Cerebellar cortex (tissue), 1 donor: ENCODE measurements at places on chromosomes 2 and 18.

GRCh38 chr2:23618794-23619530, 234.0 kb downstream of the KLHL29 start:
- DNase-seq, result no peak

- DNase-seq, result no peak
Observed at GRCh38 chr2:86789687-86790133, 1.0 kb downstream of the CD8A start.

- DNase-seq, result no peak
Observed at GRCh38 chr2:175552902-175553301, 371.4 kb upstream of the ATP5MC3 start.

- DNase-seq, result no peak
Observed at GRCh38 chr2:98379311-98380202, 33.3 kb downstream of the CNGA3 start.

DNA sequence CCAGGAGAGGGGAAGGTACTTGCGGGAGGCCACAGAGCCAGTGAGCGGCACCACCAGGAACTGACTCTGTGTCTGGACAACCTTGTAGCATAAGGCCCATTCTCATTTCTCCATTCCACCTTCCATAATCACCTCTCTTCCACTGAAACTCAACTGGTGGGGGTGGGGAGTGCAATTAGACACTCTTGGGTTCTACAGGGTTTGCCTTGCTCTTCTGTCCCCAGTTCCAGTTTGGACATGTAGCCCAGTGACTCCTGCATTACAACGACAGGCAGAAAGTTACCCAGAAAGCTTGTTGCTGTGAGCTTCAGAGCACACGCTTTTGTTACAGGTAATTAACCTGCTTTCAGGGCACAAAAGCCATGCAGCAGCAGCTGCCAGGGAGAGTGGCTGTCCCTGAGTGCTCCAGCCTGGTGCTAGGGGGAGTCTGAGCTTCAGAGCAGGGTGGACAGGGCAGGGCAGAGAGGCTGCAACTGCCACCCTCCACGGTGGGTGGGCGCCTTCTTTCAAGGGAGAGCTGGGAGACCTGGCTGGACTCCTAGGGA, 65.2 kb downstream of the COPS8 start:
- no peak for DNase-seq

- DNase-seq, result no peak
Observed at GRCh38 chr18:294566-294965, 26.7 kb upstream of the THOC1 start.

DNA sequence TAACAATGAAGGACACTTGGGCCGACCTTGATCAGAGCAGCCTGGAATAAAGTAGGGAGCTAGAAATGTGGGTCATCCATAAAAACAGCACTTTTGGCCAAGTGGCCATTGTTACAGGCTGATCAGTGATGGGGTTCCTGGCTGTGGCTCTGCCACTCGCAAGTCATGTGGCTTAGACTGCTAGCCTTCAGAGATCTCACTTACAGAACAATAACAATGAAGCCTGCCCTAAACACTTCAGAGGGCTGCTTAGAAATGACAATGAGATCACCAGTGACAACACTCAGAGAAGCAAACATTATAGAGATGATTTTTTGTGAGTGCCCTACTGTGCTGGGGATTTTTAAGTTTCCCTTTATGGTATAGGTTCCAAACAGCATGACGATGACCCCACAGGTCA, 107.9 kb upstream of the LMAN1 start:
- no peak for DNase-seq

DNA sequence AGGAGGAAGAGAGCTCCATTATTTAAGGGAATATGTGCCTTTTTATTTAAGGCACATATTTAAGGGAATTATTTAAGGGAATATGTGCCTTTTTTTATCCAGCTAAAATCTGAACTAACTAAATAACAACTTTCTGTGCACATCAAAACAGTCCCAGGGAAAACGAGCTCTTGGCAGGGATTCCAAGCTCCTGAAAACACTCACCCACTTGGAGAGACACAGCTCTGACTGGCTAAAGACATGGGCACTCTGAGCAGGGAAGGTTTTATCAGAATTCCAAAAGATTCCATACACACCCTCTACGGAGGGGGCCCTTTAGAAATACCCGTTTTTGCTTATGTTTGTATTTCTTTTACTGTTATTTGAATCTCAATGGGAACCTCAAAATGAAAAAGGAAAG, 181.0 kb downstream of the ZNF516 start:
- no peak for DNase-seq
